WERI-Rb-1 (cell line): ENCODE measurements at places on chromosomes 7 and 10.
A peak's percentile ranks its signal among the peaks of the same experiment; 100 is the strongest.

DNA sequence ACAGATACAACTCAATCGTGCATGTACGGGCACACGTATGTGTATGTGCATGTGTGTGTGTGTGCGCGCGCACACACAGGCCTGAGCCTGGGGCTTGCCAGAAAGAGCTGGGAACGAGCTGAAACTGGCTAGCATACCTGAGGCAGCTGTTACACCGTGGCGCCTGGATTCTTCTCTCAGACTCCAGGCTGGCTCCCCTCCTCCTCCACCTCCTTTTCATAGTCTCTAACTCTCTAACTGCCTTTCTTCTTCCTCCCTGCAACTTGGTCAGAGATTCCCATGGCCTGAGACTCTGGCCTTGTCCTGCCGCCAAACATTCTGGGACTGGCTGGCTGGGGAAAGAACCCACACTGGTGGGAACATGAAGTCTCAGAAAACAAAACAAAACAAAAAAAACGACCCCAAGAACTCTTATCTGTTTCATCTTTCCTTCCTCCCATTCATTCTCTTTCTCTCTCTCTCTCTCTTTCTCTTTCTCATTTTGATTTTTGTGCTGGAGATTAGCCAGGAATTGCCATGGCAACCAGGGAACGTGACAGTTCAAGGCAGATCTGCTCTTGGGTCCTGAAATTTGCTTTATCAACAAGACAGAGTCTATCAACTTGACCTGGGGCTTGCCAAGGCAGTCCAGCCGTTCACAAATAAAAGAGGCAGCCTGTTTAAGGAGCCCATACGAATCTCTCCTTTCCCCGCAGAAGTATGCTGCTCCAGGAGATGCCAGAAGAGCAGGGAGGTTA is 76.8 kb upstream of the SEM1 start:
- DNase-seq = no peak

DNA sequence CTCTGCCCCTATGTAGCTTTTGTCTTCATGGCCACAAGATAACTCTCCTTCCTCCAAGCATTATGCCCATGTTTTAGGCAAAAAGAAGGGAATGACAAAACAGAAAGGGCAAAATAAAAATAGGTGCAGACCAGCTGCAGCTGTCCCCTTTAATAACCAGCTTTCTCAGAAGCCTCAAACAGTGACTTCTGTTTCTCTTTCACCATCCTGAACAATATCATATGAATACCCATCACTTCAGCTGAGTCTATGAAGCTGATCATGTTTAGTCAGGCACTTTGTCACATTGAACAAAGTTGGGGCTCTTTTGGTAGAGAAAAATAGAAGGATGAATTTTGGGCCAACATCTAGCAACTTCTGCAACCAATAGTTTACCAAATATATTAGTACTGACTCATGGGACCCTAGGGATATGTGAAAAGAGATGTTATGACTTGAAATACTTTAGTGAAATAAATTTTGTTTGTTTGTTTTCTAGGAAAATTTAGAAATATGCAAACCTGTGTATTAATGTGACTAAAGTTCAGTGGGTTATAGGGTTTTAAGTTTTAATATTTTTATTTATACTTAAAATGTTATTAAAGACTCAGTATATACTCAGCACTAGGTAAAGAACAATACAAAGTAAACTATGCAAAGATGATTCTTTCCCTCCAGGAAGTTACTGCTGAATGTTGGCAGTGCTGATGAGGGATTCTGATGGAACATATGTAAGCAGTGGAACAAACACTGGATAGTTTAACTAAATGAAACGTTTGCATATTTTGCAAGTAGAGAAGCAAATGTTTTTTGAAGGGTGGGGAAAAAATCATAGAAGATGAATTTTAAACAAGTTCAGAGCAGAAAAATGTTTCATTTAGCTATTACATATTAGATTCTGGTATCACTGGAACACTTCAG is 133.7 kb downstream of the FOXP2 start:
- DNase-seq = no peak

GRCh38 chr10:29377333-29377961 is 88.6 kb downstream of the LYZL1 start:
- DNase-seq = no peak

GRCh38 chr7:126487728-126488442 is 764.9 kb downstream of the GRM8 start:
- no peak for DNase-seq

GRCh38 chr10:23096802-23097549 is 1.6 kb downstream of the MSRB2 start:
- no peak for DNase-seq

- no peak for DNase-seq
Measured at GRCh38 chr7:157274991-157275427, 61.8 kb upstream of the DNAJB6 start.

GRCh38 chr10:33386926-33387325 is 52.5 kb upstream of the NRP1 start:
- DNase-seq = no peak

DNA sequence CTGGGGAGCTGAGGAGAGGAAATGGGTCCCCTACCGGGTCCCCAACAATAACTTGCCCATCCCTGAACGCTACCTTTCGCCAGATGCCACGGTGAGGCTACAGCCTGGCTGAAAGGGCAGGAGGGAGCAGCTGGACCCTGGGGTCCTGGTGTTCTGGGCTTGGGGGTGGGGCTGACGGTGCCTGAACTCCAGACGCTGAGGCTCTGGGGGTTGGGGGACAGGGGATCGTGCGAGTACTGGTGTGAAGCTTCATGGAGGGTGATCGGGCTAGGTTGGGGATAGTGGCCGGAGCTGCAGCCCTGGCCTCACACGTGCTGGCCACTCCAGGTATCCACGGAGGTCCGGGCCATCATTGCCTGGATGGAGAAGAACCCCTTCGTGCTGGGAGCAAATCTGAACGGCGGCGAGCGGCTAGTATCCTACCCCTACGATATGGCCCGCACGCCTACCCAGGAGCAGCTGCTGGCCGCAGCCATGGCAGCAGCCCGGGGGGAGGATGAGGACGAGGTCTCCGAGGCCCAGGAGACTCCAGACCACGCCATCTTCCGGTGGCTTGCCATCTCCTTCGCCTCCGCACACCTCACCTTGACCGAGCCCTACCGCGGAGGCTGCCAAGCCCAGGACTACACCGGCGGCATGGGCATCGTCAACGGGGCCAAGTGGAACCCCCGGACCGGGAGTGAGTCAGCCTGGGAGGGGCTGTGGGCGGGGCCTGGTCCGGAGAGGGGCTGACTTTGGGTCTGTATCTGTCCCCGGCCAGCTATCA is 8.3 kb downstream of the AEBP1 start:
- DNase-seq = no peak

DNA sequence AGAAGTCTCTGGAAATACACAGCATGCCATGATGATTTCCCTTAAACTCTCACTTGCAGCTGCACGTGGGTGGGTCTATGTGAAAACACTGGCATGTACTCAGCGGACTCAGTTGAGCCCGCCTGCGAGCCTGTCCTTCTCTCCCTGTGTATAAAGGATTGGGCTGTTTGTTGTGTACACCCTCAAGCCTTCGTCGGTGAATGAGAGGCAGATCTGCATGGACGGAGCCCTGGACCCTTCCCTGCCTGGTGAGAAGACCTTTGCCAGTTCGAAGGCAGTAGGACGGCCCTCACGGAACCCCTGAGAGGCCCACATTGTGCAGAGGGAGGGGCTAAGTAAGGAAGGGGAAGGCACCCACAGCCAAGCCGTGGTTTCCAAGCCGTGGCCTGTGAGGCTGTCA is 121.2 kb downstream of the WDFY4 start:
- DNase-seq = no peak

GRCh38 chr10:102677331-102678067 is 33.2 kb downstream of the TRIM8 start:
- no peak for DNase-seq

DNA sequence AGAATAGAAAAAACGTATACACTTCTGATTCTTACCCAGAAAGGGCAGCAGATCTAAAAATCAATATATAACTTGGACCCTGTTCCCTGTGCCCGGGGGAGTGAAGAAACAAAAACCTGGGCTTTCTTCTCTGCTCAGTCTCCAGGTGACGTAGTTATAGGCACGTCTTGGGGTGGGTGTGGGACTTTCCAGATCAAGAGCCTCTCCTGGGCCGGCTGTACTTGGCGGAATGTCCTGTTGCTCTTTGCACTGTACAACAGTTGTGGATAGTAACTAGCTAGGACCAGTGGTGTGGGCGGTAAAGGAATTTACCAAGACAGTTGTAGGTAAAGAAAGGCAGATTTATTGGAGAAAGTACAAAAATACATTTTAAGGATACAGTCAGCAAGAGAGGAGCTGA is 40.4 kb upstream of the STEAP4 start:
- no peak for DNase-seq

GRCh38 chr7:80464211-80464610 is 47.7 kb downstream of the GNAT3 start:
- no peak for DNase-seq

- DNase-seq = no peak
Measured at GRCh38 chr7:128221929-128222403, 19.1 kb upstream of the LEP start.

- DNase-seq = no peak
Measured at GRCh38 chr7:43537765-43538403, 45.0 kb upstream of the STK17A start.

DNA sequence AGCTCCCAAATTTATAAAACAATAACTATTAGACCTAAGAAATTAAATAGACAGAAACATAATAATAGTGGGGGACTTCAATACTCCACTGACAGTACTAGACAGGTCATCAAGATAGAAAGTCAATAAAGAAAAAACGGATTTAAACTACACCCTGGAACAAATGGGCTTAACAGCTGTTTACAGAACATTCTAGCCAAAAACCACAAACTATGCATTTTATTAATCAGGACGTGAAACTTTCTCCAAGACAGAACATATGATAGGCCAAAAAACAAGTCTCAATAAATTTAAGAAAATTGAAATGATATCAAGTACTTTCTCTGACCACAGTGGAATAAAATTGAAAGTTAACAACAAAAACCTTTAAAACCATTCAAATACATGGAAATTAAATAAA is 46.4 kb downstream of the ZNF680 start:
- DNase-seq = no peak

GRCh38 chr7:158943713-158944112 is 87.4 kb downstream of the DYNC2I1 start:
- DNase-seq = no peak

- DNase-seq = no peak
Measured at GRCh38 chr10:53699684-53700083, 927.1 kb upstream of the MBL2 start.

DNA sequence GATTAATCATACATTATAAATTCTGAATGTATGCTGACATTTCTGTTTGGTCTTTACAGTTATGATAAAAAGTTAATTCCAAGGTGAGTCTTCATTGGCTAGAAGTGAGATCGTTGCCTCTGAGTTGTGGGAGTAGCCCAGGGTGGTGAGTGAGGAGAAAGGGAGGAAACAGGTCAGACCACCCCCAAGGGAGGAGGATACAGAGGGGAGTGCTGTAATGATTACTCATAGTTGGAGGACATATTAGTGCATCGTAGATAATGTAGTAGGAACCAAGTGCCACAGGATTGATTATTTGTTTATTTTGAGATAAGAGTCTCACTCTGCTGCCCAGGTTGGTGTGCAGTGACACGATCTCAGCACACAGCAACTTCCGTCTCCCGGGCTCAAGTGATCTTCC is 672.2 kb downstream of the INHBA start:
- DNase-seq = no peak

DNA sequence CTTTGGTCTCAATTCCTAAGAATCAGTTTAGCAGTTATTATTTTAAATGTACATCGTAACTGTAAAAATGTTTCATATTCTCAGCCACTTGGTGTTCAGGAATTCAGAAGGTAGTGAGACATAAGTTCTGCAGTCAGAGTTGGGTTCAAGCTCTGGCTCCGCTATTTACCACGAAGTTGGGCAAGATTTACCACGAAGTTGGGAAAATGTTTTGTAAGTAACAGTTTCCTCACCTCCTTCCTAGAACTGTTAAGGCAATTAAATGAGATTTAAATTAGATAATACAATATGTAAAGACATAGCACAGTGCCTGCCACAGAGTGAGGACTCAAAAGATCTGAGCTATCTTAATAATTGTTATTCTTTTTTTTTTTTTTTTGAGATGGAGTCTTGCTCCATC is 16.3 kb upstream of the ABLIM1 start:
- no peak for DNase-seq

DNA sequence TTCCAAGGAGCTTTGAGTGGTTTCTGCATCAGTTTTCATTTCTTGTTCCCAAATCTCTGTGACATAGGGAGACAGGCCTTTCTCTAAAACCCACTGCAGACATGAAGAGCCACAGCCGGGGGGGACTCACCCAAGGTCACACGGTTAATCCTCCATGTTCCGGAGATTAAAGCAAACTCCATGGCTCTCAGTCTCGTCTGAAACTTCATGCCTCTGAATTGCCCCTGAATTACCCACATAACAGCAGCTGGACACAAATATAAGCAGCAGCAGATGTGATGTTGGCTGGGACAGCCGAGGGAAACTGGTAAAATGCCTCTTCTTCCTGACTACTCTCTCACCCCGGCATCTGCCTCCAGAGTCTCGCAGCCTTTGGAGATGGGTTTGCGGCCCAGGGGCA is 402.2 kb downstream of the DNAJB6 start:
- peak; percentile 62 for DNase-seq

DNA sequence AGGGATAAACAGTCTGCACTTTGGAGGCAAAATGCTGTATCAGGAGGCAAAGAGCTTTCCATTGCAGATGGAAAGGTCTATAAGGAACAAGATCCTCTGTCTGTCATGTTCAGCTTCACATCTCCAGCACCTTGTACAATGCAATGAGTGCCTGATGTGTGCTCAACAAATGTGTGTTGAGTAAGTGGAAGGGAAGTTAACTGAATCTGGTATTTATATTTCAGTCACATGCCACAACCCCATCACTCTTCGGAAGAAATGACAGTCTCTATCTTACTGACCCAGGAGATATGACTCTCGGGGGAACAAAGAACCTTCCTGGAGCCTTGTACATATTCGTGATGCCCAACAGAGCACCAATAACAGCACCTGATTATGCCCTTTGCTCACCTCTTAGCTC is 20.0 kb upstream of the DNAJC1 start:
- no peak for DNase-seq

DNA sequence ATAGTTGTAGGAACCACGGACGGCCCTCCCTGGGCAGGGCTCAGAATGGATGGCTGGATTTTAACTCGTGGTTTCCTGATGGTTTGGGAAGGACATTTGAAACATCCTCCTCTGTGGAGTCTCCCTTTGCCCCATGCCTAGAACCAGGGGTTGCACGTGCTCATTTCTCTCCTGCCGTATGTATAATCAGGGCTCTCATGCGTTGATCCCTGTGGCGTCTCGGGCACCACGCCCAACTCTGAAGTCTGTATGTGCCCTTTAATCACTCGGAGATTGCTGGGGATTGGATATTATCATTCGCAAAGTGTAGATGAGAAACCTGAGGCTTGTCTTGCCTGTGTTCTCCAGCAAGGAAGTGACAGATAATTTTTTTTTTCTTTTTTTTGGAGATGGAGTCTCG is 257.1 kb downstream of the CAMK1D start:
- no peak for DNase-seq

DNA sequence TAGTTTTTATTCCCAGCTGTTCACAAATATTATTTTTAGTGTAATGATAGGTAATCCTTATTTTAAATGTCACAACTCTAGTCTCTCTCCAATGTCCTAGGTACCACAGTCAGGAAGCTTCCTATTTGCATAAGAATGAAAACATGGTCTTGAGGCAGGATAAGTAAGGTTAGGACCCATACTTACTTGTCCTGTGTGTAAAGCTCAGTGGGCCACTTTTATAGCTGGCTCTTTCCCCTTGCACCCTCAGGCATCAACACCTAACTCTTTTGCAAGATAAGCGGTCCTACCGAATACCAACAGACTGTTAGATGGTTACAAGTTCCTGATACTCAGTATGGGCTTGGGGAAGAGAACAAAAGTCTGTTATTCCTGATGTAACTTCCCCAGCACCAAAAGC is 986.9 kb downstream of the NRG3 start:
- no peak for DNase-seq
